ENCODE measurements at places on chromosomes 12 and 14.

- no peak for DNase-seq
These were observed 1154.7 kb upstream of the FLRT2 start for GRCh38 chr14:84375235-84375634.

- no peak for DNase-seq
These were observed 288.1 kb upstream of the SFSWAP start for GRCh38 chr12:131422744-131423143.

- no peak for DNase-seq
These were observed 13.2 kb downstream of the EIF5 start for GRCh38 chr14:103347091-103347815.

DNA sequence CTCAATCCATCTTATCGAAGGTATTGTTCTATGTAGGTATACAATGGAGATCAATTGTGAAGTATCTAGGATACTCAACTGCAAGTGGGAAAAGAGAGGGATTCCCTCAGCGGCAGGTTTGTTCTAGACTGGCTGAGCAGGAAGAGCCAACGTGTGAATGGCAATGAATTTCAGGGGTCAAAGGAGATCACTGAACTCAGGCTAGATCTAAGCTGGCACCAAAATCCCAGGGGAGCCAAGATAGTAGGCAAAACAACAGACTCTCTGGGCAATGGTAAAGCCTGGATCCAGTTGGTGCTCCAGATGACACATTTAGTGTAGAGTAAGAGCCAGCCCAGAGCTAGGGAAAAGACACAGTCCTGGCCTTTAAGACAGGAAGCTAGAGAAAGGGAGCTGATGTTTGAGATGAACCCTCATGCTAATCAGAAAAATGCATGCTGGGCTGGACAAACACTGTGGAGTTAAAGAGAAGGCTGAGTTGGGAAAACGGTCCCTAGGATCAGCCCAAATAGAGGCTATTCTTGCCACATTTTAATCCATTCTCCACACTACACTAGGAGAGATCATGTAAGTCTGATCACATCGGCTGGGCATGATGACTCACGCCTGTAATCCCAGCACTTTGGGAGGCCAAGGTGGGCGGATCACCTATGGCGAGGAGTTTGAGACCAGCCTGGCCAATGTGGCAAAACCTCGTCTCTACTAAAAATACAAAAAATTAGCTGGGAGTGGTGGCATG, 45.6 kb downstream of the EFCAB11 start:
- no peak for DNase-seq

GRCh38 chr12:123031171-123031845, 50.8 kb downstream of the ARL6IP4 start:
- no peak for DNase-seq

DNA sequence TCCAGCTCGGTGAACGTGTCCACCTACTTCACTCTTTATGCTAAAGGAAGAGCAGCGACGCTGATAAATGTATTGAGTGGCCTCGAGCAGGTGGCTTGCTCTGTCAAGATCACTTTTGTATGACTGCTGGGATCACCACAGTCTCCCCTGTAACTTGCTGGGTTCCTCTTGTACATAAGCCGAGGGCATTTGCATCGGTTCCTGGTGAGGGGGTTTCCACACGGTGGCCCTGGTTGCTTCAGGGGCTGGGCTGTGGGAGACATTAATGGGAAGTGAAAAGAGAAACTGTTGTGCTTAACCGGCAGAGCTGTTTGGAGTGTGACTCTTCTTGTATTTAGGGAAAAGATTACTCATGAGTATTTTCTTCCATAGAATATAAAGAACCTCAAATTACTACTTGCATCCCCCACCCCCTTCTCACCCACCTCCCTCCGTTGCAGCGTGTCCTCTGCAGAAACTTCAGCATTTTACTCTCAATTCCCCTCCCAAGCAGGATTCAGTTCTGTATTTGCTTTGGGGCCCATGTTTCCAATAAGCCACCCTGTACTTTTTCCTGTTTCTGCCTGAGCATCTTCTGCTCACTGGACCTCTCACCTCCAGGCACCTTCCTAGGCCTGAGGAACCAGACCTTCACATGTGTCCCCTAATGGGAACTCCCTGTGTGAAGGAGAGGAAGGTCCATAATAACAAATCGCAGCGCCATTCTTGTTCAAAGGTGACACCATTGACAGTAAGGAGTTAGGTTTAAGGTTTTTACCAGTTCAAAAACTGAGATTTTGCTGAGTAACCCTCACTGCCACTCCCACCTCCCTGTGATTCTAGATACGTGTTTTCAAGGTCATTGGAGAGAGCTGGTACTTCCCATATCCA, 187.0 kb downstream of the ETV6 start:
- DNase-seq, result peak; percentile 78

- no peak for DNase-seq
These were observed 24.3 kb upstream of the ATF1 start for GRCh38 chr12:50739611-50740010.

GRCh38 chr12:97927977-97928376, 465.4 kb downstream of the RMST start:
- DNase-seq, result no peak

- DNase-seq, result no peak
These were observed 743 bp upstream of the DTX1 start for GRCh38 chr12:113055594-113056380.

- no peak for DNase-seq
These were observed 50.7 kb downstream of the PRIMA1 start for GRCh38 chr14:93737634-93738033.

- no peak for DNase-seq
These were observed 318.1 kb downstream of the LRIG3 start for GRCh38 chr12:58602179-58602578.

DNA sequence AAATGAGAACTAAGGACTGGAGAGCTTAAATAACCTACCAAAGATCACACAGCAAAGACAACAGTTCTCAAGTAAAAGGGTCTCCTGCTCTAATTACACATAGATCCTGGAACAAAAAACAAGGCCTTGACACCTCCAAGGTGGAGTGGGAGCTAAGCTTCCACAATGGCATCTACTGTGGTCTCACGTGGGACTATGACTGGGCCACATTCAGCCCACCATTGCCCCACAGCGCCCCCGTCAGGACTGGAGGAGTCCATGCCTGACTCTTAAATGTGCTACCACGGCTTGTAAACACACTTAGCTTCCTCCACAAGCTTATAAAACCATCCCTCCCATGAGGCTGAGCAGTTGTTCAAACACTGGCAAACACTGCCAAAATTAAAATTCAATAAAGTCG, 88.5 kb downstream of the GCH1 start:
- peak; percentile 31 for DNase-seq

- no peak for DNase-seq
These were observed 55.8 kb upstream of the METAP2 start for GRCh38 chr12:95418142-95418541.

- no peak for DNase-seq
These were observed at the start of gene LRCOL1 for GRCh38 chr12:132610051-132610759. TSS of gene LRCOL1 (minus strand) at chr12:132610582. CDS start at chr12:132606251, 4,331 bp downstream.

- no peak for DNase-seq
These were observed 227.2 kb downstream of the CHST11 start for GRCh38 chr12:104683831-104684503.

DNA sequence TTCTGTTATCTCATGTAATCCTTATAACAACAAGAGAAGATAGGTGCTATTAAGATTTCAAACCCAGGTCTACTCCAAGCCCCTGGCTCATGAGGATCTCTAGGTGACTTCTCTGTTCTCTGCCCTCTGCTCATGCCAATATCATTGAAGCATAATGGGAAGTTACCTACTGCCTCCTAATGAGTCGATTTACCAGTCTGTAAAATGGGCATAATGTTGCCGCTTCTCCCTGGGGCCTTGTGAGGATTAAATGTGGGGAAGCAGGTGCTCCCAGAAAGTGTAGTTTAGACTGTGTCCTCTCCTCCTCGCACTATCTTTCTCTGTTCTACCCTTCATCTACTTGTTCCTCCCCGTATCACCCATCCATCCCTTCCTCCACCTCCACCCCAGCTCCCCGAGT, 169.2 kb upstream of the LHX5 start:
- DNase-seq, result no peak

GRCh38 chr12:41942354-41942753, 202.3 kb downstream of the GXYLT1 start:
- no peak for DNase-seq

DNA sequence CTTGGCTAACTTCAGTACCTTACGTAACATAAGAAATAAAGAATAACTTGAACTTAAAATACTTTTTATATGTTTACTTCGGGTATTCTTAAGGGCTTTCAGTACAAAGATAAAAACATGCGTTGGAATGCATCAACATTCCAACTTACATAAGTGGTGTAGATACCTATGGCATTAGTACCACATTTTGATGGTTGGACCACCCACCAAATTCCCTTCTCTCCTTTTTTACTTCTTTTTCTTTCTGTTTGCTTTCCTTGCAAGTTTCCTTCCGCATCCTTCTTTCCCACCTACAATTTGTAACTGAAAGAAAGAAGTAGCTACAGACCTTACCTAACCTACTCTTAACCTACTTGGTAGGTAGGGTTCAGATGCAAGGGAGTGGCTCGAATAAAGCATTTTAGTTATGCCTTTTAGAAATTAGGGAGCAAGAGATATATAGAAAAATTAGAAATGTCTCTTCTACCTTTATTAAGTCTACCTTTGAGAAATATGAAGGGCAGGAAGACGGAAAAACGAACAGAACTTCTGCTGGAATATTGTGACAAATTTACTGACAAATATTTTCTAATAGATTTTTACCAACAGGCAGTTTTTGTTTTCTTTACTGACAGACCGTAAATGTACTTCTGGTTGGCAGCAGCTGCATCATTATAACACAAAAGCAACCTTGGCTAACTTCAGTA, 2.1 kb upstream of the ARHGAP5 start:
- DNase-seq, result no peak
